ENCODE measurements at places on chromosomes 1 and 21.
A peak's percentile ranks its signal among the peaks of the same experiment; 100 is the strongest.

- no peak for DNase-seq
Observed at GRCh38 chr1:57142999-57143398, 177.2 kb upstream of the C8B start.

GRCh38 chr1:167562702-167563101 lies 9.1 kb upstream of the CREG1 start:
- DNase-seq, result no peak

- DNase-seq, result peak; percentile 42
Observed at GRCh38 chr21:36927719-36928117, 38.8 kb downstream of the HLCS start.

DNA sequence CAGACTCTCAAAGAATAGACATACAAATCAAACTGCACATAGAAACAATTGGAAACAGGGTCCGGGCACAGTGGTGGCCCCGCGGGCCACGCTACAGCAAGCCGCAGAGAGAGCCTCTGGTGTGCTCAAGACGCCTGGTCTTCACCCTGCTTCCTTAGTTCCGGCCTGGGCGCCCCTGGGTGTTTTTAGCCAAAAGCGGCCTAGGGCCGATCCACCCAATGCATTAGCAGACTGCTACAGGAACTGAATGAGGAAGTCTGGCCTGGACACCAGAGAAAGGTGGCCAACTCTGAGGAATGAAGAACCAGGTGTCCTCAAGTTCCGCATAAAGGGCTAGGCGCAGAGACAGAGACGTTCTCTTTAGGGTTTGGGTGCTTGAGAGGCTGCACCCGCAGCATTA lies 1.7 kb downstream of the PRRX1 start:
- no peak for DNase-seq

DNA sequence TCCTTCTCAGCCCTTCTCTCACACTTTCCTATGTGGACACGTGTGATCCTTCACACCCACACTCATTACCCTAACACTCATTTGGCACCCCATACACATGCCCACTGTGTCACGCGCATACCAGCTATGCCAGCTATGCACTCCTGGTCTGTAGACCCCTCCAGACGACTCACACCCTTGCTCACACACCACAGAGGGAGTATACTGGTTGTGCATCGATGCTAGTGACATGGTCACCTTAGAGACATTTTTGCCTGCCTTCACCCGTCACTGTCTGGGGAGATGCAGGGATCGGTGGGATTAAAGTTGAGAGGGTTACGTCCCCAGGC lies 8.3 kb upstream of the PPM1J start:
- DNase-seq, result no peak

- DNase-seq, result no peak
Observed at GRCh38 chr1:26478159-26478558, 5.9 kb downstream of the HMGN2 start.

DNA sequence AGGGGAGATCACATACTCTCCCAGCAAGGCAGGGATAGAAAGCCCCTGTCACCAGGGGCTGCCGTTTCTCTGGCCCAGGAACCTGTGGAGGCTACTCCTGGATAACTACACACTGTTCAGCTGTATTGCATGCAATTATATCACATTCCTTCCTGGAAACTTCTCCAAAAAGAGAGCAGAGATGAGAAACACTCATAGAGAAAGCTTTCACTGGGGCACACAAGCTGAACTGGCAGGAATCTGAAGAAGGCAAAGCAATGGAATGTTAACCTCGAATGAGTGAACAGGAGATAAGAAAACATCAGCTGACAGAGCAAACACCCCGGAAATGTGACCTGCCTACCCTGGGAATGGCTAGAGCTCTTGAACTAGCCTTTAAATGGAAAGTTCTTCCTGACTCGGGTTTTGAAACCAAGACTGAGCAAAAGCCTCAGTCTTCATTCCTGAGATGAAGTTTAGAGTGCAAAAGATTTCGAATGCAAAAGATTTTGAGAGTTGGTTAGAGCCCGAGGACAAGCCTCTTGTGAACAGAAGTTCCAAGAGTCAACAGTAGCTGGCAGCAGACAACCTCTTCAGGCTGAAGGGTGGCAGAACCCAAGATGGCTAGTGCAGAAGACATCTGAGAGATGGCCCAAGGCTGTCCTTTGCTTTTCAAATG lies 32.3 kb downstream of the CCN1 start:
- no peak for DNase-seq

- no peak for DNase-seq
Observed at GRCh38 chr1:104266612-104267011, 516.9 kb downstream of the AMY1C start.

DNA sequence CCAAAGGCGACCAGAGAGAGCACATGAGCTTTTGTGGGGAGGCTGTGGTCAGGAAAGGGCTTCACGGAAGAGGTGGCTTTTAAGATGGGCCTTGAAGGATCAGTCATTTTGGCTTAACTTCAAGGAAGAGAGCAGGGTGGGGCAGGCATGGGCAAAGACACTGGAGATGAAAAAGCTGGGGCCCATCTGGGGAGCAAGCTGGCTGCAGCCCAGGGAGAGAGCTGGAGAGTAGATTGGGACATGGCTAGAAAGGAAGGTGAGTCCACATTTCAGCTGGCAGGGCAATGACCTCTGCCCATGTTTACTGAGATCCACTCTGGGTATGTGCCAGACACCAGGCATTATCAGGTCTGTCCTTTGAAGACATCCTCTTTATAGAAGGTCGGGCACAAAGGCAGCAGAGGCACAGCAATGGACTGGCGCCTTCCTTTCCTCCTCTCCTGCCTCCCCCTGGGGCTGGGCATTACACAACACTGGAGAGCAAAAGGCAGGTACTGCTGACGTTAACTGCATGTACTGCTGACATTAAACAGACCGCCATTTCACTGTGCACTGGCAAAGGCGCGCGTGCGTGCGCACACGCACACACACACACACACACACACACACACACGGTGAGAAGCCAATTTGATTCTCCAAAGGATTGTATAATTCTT lies 2.2 kb upstream of the UBXN10 start:
- DNase-seq, result no peak

DNA sequence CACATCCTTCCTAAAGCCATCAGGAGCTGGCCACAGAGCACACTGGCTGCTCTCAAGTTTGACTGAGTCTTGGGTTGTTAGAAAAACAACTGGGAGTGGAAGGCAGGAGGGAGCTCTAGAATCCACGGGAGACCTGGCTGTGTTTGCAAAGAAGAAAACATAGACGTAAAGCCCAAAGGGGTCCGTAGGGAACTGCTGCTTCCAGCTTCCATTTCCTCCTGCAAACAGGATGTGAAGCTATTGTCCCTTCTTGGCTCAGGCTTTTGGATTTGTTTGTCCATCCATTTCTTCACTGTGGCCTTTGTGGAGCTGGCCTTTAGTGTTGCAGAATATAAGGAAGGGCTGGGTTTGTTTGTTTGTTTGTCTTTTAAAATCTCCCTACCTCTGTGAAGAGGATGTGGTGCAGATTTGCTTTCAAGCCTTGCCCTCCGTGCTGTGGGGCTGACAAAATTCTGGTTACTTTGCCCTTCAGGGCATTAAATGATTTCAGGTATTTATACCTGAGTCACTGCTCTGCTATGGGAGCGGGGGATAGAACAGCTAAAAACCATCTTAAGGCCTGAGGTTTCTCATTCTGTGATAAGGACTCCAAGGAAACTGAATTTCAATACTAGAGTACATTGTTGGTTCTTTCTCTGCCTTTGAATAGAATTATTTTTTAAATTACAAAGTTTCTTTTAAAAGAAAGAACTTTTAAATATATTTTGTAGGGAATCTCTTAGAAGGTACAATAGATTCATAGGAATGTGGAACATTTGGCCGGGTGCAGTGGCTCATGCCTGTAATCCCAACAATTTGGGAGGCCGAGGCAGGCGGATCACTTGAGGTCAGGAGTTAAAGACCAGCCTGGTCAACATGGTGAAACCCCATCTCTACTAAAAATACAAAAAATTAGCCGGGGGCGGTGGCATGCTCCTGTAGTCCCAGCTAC lies 74.3 kb downstream of the MPZL1 start:
- DNase-seq, result no peak

All from effector memory CD4-positive, alpha-beta T cell (primary cell).